ENCODE measurements at places on chromosomes 5 and 9.
A peak's percentile ranks its signal among the peaks of the same experiment; 100 is the strongest.

DNA sequence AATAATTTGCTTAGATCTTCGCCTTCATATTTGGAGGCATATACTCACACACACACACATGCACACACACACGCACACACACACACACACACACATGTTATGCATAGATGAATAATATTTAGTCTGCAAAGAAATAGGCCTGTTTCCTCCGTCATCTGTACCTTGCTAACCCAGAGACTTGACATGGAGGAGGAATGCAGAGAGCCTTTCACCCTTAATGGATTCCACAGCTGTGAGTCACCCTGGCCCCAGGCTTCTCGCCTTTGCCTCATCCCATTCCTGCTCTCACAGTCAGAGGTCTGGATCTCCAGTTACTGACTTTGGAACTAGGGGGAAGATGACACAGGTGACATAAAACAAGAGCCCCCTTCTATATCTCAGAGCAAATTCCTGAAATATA lies 29.7 kb downstream of the ZNF462 start:
- no peak for DNase-seq

- DNase-seq = no peak
Measured at GRCh38 chr5:102138243-102138653, 157.8 kb downstream of the SLCO4C1 start.

DNA sequence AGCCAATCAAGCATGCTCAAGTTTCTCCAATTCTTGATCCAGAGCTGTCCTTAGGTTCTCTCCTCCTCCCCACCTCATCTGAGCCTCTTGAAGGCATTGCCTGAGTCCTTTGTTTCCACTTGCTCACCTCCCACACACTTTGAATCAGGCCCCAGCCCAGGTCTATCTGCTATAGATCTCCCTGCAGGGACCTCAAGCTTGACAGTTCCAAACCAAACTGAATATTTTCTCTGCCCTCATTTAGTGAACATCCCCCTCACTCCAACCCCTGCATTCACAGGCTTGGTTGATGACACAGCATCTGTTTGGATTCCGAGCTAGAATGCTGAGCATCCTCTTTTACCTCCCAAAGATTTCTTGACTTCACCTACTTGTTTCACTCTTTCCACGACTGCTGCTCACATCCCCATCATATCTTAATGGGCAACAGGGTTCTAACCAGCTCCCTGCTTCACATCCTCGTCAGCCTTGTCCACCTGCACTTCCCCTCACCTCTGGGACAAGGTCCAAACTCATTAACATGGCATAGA lies 474.5 kb downstream of the ZSWIM6 start:
- DNase-seq = no peak

GRCh38 chr9:106752581-106752980 lies 110.4 kb upstream of the ZNF462 start:
- no peak for DNase-seq

DNA sequence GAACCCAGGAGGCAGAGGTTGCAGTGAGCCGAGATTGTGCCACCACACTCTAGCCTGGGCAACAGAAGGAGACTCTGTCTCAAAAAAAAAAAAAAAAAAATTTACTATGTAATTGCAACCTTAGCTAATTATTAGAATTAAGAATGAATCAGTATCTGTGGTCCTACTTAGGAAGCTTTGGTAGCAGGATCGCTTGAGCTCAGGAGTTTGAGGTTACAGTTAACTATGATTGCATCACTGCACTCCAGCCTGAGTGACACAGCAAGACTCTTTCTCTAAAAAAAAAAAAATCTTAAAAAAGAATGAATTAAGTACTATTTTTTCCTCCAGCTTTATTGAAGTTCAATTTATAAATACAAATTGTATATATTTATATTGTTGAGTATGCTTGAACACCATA lies 16.7 kb downstream of the NDUFAF2 start:
- no peak for DNase-seq

GRCh38 chr9:9142001-9142400 lies 1342.4 kb upstream of the DMAC1 start:
- DNase-seq = peak; percentile 80

- no peak for DNase-seq
Measured at GRCh38 chr5:73176250-73176649, 3.3 kb downstream of the TMEM174 start.

- DNase-seq = no peak
Measured at GRCh38 chr9:120382453-120382852, 197.5 kb downstream of the CDK5RAP2 start.

- DNase-seq = peak; percentile 67
Measured at GRCh38 chr5:88140396-88140855, 128.2 kb downstream of the TMEM161B start.
